Progenitor cell of endocrine pancreas (in vitro differentiated cells): ENCODE measurements at places on chromosomes 16 and 17. TPM values are rescaled to one million over a fixed set of nuclear protein-coding genes. Genes with fewer than 3 reads are reported as not detected.

FNDC8 gene
- not detected in 2 replicates for total RNA-seq

OR1A2 gene
- total RNA-seq: not detected in 2 replicates

ZP2 gene
- total RNA-seq: not detected in 2 replicates

NECAB2 gene
- 4.4 and 4.6 TPM in 2 replicates for total RNA-seq

- no peak overlapping the region for H3K4me3 ChIP-seq
- DNase-seq: no peak
- H3K4me1 ChIP-seq: no peaks in the 10 kb centered on the region
- H3K27me3 ChIP-seq: peaks cover 13% of the 10 kb centered on the region
- H3K36me3 ChIP-seq: no peaks in the 10 kb centered on the region
- no peak overlapping the region for H3K27ac ChIP-seq
Measured at GRCh38 chr17:79095345-79096055, 20.9 kb downstream of the ENGASE start.

DNA sequence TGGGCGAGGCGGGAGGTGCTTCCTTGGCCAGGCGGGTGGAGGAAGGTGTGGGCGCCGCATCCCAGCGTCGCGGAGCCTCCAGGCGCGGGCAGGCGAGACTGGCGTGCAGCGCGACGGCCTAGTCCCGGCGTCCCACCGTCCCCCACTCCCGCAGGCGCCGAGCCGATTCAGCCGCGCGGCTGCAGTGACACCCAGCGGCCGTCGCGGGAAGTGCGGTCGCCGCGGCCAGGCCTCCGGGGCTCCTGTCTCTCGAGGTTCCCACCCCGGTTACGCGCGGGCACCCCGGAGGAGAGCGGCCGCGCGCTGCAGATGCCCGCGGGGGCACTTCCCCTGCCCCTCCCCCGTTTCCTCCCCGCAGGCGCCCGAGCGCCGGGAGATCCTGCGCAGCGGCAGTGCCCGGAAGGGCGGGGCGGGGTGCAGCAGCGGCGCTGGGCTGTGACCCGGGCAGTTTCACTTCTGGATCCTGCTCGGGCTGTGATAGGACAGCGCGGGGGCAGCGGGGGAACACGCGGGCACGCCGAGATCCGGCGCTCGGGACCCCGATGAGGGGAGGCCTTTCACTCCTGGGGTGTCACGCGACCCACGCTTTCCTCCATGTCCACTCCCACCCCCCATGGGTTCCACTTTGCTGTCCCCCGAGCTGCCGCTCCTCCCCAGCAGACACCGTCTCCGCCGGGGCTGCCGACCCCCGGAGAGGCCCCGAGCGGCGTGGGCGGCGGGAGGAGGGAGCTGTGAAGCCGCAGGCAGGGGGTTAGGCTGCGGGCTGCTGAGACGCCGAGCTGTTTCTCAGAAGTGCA is 16.6 kb downstream of the GRB7 start:
- peak; percentile 89 for DNase-seq
- peaks cover 57% of the 10 kb centered on the region for H3K27me3 ChIP-seq
- peaks cover 2% of the 10 kb centered on the region for H3K4me1 ChIP-seq

DNA sequence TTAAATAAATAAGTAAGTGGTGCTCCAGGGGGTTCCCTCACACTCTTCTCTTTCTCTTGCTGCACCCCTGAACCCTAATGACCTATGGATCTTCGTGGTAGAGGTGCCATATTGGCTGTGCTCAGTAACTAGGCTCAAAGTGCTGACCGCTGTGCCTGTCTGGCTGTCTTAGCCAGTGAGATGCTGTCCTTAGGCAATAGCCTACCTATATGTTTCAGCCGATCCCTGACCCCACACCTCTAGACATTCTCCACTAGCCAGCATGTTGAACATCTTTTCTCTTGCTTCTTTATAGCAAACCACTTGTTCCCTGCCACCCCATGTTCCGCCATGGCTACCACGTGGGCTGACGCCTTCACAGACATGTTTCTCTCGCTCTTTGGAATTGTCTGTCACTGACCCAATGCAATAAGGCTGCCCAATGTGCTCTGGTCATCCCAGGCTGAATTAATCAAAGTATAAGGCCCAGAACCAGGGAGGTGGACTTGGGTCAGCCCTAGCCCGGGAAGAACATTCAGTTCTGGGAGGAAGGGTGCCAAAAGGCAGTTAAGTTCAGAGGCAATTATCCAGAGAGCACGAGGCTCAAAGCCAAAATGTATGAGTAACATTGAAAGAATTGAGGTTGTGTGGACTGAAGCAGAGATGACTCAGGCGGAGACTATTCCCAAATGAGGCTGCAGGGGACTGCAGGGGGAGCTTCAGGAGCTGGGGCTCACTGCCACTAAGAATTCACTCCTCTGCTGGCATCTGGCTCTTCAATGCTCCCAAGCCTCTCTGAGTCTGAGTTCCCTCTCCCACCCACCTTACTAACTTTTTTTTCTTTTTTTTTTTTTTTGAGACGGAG is 28.7 kb upstream of the TNRC6A start:
- no peak overlapping the region for H3K4me3 ChIP-seq
- H3K27me3 ChIP-seq: peaks cover 2% of the 10 kb centered on the region
- H3K4me1 ChIP-seq: peaks cover 4% of the 10 kb centered on the region
- H3K27ac ChIP-seq: no peak overlapping the region

DNA sequence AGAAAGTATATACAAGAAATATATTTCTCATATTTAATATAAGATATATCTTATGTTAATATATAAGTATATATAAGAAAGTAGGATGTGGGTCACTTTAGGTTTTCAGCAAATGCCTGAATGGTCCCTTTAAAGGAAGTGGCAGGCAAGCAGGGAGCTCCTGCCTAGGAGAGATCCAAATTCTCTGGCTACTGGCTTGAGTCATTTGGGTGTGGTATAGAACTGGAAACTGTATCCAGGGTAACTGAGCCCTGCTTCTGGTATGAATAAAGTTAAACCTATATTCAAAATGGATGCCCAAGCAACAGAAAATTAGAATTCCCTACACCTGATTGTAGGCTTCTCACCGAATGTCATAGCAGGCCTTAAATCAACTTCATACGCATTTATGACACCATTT is 144.4 kb downstream of the ZNF18 start:
- H3K27ac ChIP-seq: no peak overlapping the region
- H3K36me3 ChIP-seq: no peaks in the 10 kb centered on the region
- no peak for DNase-seq
